Pons (tissue), 1 donor: ENCODE measurements at places on chromosomes 7 and 10.

DNA sequence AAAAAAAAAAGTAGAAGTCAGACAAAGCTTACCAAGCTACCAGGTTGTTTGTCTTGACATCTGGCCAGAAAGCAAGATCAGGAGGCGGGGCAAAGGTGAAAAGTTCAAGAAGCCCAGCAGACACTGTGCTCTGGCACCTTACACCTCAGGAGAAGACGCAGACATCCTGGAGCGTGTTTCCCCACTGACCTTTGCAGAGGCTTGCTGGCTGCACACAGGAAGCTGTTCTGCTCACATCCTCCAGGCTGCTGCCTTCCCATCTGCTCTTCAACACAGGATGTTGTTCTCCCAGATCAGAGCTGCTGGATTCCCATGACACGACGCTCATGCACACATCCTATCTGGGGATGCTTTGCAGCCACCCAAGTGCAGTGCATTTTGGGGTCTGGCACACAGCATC lies 174.4 kb upstream of the KIAA1217 start:
- DNase-seq = no peak

DNA sequence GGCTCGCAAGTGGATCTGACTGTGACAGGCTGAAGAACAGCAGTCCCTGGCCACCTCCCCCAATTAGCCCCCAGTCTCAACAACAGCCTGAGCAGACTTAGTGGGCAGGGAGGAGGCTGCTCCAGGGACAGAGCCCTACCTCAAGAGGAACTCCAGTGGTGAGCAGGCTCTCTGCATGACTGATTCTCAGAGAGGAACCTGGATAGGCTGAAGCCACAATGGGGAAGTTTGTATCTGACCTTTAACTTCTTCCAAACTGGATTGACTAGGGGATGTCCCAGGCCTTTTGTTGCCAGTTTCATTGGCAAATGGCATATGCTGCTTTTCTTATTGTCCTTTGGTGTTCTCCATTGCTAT lies 93.0 kb downstream of the ARHGAP22 start:
- no peak for DNase-seq

DNA sequence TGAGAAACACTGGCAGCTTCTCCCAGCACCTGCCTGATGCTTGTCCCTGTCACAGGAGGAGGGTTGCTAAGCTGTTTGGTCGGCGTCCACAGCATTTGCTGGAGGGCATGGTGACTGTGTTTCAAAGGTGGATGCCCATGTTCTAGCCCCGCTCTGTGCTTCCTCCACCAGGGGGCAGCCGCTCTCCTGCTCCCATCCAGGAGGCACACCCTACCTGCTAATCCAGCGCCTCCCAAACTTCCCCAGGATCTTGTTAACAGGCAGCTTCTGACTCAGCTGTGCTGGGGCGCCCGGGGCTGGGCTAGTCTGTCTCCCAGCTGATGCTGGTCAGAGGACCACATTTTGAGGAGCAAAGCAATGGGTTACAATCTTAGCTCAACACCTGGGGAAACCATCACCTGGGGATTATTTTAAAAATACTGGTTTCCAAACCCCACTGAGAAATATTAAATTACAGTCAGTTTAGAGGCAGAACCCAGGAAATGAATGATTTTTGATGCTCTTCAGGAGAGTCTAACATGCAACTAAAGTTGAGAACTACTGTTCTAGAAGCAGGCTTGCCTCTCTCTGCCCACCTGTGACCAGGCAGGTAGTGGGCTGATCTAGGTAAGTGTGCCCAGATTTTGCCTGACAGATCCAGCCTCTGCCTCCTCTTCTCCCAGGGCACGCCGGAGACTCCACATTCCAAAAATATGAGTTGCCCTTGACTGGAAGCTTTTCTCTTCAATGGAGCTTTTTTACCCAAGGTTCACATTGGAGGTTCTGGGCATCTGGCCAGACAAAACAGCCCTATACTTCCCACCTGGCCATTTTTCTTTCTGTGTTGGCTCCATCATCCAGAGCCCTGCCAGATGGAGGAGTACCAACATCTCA lies 92.7 kb upstream of the GPR26 start:
- no peak for DNase-seq

GRCh38 chr10:63504145-63504881 lies 16.9 kb upstream of the REEP3 start:
- DNase-seq = no peak

DNA sequence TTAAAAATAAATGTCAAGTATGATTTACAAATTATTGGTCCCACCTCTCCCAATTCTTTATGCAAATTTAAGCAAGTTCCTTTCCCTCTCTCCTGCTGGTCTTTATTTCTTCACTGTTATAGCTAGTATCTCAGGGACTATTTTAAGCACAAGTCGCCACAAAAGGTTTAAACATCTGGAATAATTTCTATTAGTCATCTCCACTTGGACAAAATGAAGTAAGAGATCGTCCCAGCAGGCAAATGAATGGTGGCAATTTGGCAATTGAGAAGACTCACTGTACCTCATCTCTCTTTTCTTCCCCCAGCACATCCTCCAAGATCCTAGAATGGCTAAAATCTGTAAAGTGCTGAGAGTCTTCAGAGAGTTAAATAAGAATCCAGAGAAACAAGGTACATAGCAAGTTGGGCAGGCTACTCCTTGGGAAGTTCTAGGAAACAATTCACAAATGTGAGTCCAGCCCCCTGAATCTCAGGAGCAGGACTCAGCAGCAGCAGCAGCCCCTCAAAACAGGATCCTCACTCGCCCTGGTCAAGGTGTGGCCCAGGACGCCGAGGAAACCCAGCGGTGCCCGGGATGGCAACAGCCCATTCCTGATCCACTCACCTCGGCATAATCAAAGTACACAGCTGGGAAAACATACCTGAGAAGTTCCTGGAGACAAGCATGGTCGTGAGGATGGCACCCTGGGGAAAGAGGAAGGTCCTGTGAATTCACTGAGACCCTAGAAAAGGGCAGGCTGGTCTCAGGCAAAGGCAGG lies 30.3 kb upstream of the NDST2 start:
- no peak for DNase-seq

- DNase-seq = no peak
Observed at GRCh38 chr7:129616530-129616929, 5.0 kb downstream of the NRF1 start.

- DNase-seq = no peak
Observed at GRCh38 chr7:117937049-117937752, 64.0 kb upstream of the CTTNBP2 start.

DNA sequence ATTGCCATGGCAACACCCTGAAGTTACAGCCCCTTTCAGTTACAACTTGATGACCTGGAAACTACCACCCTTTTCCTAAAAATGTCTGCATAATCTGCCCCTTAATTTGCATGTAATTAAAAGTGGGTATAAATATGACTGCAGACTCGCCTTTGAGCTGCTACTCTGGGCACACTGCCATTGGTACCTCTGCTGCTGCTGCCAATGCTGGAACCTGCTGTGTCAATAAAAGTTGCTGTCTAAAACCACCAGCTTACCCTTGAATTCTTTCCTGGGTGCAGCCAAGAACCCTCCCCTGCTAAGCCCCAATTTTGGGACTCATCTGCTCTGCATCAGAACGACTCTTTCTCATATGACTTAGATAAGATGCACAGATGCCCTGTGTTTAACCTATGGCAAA lies 10.2 kb upstream of the FRA10AC1 start:
- DNase-seq = no peak

- DNase-seq = no peak
Observed at GRCh38 chr10:79407423-79407796, 38.0 kb downstream of the ZCCHC24 start.

- no peak for DNase-seq
Observed at GRCh38 chr10:94103801-94104221, 110.1 kb downstream of the PLCE1 start.

DNA sequence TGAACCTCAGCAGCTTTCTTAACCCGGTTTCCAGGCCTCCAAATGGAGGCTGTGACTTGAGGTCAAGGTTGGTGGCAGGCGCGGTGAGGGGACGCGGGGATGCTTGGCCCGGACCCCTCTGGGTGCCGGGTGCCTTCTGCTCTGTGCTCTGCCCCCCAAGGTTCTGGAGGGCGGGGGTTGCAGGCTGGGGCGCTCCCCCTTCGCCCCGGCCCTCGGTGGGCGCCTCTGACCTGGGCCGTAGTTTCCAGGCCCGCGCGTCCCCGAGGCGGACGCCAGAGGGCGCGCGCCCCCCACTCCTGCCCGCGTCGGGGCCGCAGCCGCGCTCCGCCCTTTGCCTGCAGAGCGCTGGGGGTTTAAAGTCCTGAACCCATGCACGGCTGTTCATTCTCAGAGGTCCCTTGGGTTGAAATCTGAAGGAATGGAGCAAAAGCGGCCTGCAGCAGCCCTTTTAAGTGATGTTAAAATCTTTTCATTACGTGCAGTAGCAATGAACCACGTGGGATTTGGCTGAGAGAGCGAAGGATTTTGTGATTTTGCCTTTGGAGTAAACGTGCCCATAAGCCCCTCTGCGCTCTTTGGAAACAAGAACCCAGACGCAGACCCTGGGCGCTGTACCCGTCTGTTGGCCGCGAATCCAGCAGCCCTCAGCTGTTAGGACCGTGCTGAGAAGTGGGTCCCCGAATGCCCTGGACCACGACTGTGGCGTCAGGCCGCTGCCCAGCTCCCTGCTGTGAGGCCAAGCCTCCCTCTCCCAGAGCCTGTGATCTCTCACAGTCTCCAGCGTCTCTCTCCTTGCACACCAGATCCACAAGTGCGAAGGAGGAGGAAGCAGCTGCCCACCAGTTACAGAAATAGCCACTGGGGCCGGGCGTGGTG lies 135.0 kb downstream of the ACTR3B start:
- no peak for DNase-seq

- DNase-seq = peak; percentile 39
Observed at GRCh38 chr10:33612551-33612950, 278.1 kb upstream of the NRP1 start.

GRCh38 chr10:29926693-29927048 lies 132.7 kb downstream of the JCAD start:
- DNase-seq = no peak

- no peak for DNase-seq
Observed at GRCh38 chr7:52482076-52482475, 553.4 kb upstream of the POM121L12 start.

DNA sequence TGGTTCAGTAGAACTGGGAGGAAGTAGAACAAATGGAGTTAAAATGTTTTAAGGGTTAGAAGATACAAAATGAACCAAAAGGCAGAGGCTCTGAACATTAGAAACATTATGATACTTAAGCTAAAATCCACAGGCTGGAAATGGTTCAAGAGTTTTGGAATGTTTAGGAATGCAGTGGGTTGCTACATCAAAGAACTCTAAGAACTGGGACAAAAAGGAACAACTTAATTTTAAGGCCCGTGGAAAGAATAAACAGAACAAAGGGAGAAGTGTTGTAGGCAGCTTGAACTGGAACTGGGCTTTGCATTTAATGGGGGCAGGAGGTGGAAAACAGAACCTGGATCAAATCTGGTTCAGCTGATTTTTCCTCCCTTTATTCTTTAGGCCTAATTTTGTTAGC lies 3.5 kb upstream of the C7orf25 start:
- DNase-seq = no peak

DNA sequence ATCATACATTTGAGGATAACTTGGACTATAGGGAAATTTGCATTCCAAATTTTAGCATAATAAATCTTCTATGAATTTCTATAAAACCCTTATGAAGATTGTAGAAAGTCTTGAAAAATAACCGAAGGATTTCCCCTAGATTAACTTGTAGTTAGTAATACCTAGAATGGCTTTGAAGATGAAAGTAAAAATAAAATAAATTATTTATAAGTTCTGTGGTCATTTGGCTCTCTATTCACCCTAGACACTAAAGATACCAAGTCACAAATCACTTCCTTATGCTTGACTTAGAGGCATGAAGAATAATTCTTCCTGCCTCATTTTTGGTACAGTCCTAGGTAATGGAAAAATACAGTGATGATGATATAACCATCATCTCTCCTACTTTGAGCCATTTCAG lies 79.3 kb downstream of the CSTF2T start:
- DNase-seq = no peak

DNA sequence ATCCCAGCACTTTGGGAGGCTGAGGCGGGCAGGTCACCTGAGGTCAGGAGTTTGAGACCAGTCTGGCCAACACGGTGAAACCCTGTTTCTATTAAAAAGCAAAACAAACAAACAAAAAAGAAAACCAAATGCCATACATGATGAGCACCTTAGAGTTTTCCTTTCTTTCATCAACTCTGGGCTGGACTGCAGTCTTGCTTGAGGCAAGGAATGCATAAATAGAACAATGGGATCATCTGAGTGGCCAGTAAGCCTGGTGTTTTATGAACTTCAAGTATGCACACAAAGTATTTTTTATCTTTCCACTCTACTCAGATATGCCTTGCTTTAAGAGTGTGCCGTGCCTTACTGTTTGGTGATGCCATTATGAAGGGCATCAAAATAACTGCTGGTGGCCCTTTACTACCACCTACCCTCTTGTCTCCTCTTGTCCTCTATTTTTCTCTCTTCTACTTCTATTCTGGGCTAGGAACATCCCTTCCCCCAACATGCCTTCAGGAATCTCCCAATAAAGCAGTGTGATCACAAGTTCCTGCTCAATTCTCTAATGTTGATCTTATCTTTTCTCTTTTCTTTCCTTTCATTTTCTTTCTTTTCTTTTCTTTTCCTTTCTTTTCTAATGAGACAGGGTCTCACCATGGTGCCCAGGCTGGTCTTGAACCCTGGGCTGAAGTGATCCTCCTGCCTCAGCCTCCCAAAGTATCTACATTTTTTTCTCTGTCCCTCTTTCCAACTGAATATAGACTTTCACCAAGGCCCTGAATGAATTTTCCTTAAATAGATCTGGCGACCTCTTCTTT lies 10.2 kb downstream of the SCD start:
- no peak for DNase-seq

- DNase-seq = no peak
Observed at GRCh38 chr7:118843456-118843855, 619.0 kb downstream of the ANKRD7 start.

- DNase-seq = no peak
Observed at GRCh38 chr7:13144673-13145072, 457.2 kb downstream of the ARL4A start.

DNA sequence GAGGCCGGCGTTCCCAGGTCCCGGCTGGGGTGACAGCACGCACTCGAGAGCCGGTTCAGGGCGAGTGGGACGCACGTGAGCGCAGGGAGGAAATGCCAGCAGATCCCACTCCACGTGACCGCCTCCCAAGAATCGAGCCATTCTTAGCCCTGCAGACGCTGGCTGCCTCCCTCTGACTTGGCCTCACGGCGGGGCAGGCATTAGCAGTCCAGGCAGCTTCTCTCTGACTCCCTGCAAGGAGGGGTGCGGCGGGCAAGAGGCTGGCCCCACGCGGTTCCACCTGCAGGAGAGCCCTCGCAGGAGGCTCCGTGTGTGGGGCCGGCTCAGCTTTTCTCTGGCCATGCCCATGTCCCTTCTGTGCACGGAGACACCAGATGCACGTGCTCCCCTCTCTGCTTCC lies 10.1 kb downstream of the GPR146 start:
- peak; percentile 68 for DNase-seq
